ENCODE measurements at places on chromosomes 5 and 9. TPM values are rescaled to one million over a fixed set of nuclear protein-coding genes. Genes with fewer than 3 reads are reported as not detected.

Gene TEK
- 0.06 TPM for total RNA-seq

Gene CLIC3
- total RNA-seq = 4.5 TPM

Gene IL5
- not detected for total RNA-seq

Gene SPINK7
- not detected for total RNA-seq

Gene TCOF1
- total RNA-seq = 86.3 TPM

Gene PRUNE2
- total RNA-seq = not detected

Gene ISCA1
- 50.7 TPM for total RNA-seq
